ENCODE measurements at places on chromosomes 6 and 20. TPM values are rescaled to one million over a fixed set of nuclear protein-coding genes. Genes with fewer than 3 reads are reported as not detected.

Gene SUMO4
- 7.8 TPM for total RNA-seq

DNA sequence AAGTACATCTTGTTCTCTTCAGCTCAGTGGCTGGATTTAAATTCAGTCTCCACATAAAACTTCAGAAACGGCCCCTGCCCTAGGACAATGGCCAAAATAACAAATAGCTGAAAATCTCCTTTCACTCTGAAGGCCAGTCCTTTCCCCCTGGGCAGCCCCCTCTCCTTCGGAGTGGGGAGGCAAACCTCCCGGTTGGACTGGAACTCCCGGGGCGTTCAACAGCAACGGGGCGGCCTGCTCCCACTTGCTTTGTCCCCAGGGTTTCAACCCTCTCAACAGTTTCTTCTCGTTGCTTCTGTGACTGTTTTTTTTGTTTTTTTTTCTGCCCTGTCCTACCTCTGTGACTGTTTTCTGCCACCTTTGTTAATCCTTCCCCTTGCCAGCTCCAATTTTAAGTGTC lies 102.6 kb upstream of the DUSP22 start:
- peaks cover 46% of the 10 kb centered on the region for H3K4me1 ChIP-seq
- peak overlapping the region; percentile 27 for H3K4me3 ChIP-seq
- no peak for DNase-seq
- H3K27me3 ChIP-seq, result no peaks in the 10 kb centered on the region
- H3K36me3 ChIP-seq, result no peaks in the 10 kb centered on the region
- H3K27ac ChIP-seq, result peak overlapping the region; percentile 81

Gene CLVS2
- not detected for total RNA-seq

GRCh38 chr20:33175123-33175522 lies 7.2 kb downstream of the BPIFA2 start:
- no peaks in the 10 kb centered on the region for H3K4me1 ChIP-seq
- H3K27me3 ChIP-seq, result no peaks in the 10 kb centered on the region
- no peak overlapping the region for H3K27ac ChIP-seq
- DNase-seq, result no peak

DNA sequence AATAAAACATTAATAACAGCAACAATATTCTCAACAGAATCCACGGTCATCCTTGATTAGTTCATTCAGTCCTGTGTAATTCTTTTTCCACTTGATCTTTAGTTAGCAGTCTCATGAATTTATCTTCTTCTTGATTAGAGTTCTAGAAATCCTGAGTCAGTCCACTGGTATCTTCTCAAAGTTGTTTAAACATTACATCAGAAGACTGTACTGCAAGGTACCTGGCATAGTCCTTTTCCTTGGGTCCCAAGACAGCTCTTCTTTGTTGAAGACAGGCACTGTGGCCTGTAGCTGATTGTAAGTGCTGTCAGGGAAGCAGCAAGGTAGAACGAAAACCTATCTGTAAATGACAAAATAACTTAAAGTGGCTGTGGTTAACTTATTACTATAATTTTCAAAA lies 11.8 kb downstream of the MAP3K4 start:
- DNase-seq, result no peak
- H3K27me3 ChIP-seq, result no peaks in the 10 kb centered on the region
- no peak overlapping the region for H3K4me3 ChIP-seq
- no peaks in the 10 kb centered on the region for H3K4me1 ChIP-seq
- no peaks in the 10 kb centered on the region for H3K36me3 ChIP-seq
- H3K27ac ChIP-seq, result no peak overlapping the region

DNA sequence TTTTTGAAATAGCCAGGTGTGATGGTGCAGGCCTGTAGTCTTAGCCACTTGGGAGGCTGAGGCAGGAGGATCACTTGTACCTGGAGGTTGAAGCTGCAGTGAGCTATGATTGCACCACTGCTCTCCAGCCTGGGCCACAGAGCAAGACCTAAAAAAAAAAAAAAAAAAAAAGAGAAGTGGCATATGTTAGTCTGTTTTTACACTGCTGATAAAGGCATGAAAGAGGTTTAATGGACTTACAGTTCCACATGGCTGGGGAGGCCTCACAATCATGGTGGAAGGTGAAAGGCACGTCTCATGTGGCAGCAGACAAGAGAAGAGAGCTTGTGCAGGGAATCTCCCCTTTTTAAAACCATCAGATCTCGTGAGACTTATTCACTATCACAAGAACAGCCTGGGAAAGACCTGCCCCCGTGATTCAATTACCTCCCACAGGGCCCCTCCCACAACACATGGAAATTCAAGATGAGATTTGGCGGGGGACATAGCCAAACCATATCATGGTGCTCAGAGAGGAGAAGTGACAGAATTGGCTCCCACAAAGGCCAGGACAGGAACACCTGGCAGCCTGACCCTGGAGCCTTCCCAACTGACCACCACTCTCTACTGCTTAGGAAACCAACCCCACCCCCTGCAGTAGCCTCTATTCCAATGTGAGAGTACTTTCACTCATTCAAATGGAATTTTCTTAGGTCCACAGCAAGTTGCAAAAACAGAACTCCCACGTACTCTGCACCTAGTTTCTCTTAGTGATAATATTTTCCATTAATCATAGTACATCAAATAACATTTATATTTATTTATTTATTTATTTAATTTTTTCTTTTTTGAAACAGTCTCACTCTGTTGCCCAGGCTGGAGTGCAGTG lies 29.8 kb downstream of the ARHGAP40 start:
- no peaks in the 10 kb centered on the region for H3K36me3 ChIP-seq
- H3K27ac ChIP-seq, result no peak overlapping the region
- no peak for DNase-seq
- peaks cover 7% of the 10 kb centered on the region for H3K27me3 ChIP-seq

DNA sequence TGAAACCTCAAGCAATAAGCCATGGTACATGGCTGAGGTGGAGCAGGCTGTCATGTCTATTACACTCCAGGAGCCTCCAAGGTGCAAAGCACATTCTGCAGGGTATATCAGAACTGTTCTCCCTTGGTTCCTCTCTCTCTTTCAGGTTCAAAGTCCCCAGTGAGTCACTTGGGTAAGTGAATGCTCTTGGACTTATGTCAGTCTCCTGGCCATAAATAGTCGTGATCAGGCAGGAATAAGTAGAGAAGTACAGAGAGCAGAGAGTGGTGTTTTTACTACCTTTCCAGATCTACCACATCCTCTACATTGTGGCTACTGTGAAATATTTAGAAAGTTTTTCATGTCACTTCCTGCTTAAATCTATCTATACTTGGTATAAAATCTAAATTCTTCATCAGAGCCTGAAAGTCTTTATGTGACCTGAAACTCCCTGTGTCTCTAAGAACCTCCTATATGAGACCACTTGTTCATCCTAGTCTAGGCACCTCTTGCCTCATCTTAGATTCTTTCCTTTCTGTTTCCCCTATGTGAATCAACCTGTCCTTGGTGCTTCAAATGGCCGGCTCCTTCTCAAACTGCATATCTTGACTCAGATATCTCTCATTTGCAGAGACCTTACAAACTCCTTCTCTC lies 1077.6 kb upstream of the MAP3K7 start:
- H3K4me1 ChIP-seq, result peaks cover 1% of the 10 kb centered on the region
- no peak overlapping the region for H3K27ac ChIP-seq
- DNase-seq, result no peak
- H3K4me3 ChIP-seq, result no peak overlapping the region
- no peaks in the 10 kb centered on the region for H3K36me3 ChIP-seq
- no peaks in the 10 kb centered on the region for H3K27me3 ChIP-seq

- no peak overlapping the region for H3K27ac ChIP-seq
- H3K4me1 ChIP-seq, result peaks cover 5% of the 10 kb centered on the region
- H3K27me3 ChIP-seq, result no peaks in the 10 kb centered on the region
- no peak overlapping the region for H3K4me3 ChIP-seq
- no peaks in the 10 kb centered on the region for H3K36me3 ChIP-seq
Observed at GRCh38 chr6:155434096-155434495, 21.5 kb downstream of the NOX3 start.

DNA sequence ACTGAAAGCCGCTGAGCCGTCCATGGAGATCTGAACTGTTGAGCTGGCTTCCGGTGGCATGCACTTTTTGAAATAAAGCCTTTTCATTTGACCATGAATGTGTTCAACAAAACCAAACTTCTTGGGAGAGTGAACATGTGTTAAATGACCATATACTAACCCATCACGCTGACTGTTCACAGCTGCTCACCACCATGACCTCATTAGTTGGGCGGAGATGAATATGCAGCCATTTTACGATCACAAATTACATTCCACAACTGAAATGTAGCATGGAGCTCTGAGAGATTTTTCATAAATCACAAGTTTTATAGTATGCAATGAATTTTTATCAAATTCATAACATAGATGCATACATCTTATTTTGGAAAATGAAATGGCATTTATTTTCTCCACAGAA lies 4.2 kb downstream of the RAMACL start:
- H3K4me1 ChIP-seq, result no peaks in the 10 kb centered on the region
- no peaks in the 10 kb centered on the region for H3K27me3 ChIP-seq
- H3K36me3 ChIP-seq, result no peaks in the 10 kb centered on the region
- no peak overlapping the region for H3K4me3 ChIP-seq
- no peak for DNase-seq

- no peaks in the 10 kb centered on the region for H3K36me3 ChIP-seq
- no peaks in the 10 kb centered on the region for H3K4me1 ChIP-seq
- no peak overlapping the region for H3K27ac ChIP-seq
- DNase-seq, result no peak
- H3K4me3 ChIP-seq, result no peak overlapping the region
Observed at GRCh38 chr6:113388996-113389395, 468.1 kb upstream of the MARCKS start.

GRCh38 chr20:54573838-54574237 lies 98.4 kb downstream of the DOK5 start:
- H3K4me1 ChIP-seq, result no peaks in the 10 kb centered on the region
- H3K27me3 ChIP-seq, result no peaks in the 10 kb centered on the region
- no peaks in the 10 kb centered on the region for H3K36me3 ChIP-seq
- H3K4me3 ChIP-seq, result no peak overlapping the region
- no peak for DNase-seq

Gene ANKRD66
- not detected for total RNA-seq

Gene BTNL2
- total RNA-seq, result not detected

DNA sequence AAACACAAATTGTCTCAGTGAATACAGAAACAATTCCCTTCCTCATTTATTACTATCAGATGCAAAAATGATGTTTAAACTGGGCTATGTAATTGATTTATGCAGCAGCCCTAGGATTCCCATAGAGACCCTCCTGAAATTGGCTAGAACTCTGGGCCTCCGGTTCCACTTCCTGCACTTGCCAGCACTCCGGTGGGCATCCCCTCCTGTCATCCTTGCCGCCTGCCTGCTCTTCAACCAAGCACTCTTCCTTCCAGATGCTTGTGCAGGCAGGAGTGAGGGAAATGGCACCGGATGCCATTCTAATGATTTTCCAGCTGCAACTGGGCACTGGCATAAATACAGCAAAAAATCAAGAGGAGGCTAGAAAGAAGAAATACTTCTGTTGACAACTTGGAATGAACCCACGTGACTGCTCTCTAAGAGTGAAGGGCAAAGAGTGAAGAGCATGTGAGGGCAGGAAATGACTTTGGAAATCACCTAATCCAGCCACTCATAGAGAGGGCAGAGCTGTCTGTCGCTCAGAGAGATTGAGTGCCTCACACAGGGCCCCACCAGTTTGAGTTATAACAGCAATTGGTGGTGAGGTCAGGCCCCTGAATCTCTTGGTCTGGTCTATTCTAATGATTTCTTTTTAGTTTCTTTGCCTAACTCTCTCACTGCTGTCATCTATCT lies 3.7 kb upstream of the NEDD9 start:
- H3K4me1 ChIP-seq, result peaks cover 41% of the 10 kb centered on the region
- peak; percentile 26 for DNase-seq
- no peak overlapping the region for H3K4me3 ChIP-seq
- no peaks in the 10 kb centered on the region for H3K27me3 ChIP-seq
- H3K27ac ChIP-seq, result peak overlapping the region; percentile 70
- peaks cover 15% of the 10 kb centered on the region for H3K36me3 ChIP-seq

Gene UST
- 0.92 TPM for total RNA-seq
